Activated CD8-positive, alpha-beta memory T cell treated with anti-CD3 and anti-CD28 coated beads, Interleukin-2, amount 50 U/mL, for 4 hours (primary cell): ENCODE measurements at places on chromosomes 5 and 9.

DNA sequence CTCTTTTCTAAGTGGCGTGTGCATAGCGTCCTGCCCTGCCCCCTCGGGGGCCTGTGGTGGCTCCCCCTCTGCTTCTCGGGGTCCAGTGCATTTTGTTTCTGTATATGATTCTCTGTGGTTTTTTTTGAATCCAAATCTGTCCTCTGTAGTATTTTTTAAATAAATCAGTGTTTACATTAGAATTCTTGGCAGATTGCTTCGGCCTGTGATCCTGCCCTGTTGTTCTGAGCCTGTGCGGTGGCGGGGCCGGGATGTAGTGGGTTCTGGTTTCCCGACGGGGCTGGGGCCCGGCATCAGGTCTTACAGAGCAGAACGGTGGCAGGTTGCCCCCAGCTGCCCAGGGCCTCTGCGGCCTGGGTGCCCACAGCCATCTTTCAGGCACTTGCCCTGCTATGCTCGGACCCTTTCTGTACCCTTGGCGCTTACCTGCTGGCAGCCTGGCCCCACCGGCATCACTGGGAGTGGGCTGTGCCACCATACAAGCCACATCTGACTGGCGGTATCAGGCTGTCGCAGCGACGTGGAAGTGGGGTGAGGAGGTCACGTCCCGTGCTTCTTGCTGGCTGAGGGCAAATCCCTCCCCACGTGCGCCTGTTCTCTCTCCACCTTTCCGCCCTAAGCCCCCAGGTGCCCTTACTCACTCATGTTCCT is 9.0 kb downstream of the QRFP start:
- DNase-seq, result no peak

GRCh38 chr5:14861123-14861765 is 10.3 kb downstream of the ANKH start:
- no peak for DNase-seq

- DNase-seq, result no peak
These were observed 85.1 kb downstream of the FBXL7 start for GRCh38 chr5:15585128-15585527.

- no peak for DNase-seq
These were observed 2293.3 kb upstream of the C9orf72 start for GRCh38 chr9:29866556-29866955.

GRCh38 chr5:55633574-55634208 is 78.4 kb downstream of the SLC38A9 start:
- no peak for DNase-seq

GRCh38 chr5:159186319-159186718 is 23.0 kb downstream of the RNF145 start:
- no peak for DNase-seq

DNA sequence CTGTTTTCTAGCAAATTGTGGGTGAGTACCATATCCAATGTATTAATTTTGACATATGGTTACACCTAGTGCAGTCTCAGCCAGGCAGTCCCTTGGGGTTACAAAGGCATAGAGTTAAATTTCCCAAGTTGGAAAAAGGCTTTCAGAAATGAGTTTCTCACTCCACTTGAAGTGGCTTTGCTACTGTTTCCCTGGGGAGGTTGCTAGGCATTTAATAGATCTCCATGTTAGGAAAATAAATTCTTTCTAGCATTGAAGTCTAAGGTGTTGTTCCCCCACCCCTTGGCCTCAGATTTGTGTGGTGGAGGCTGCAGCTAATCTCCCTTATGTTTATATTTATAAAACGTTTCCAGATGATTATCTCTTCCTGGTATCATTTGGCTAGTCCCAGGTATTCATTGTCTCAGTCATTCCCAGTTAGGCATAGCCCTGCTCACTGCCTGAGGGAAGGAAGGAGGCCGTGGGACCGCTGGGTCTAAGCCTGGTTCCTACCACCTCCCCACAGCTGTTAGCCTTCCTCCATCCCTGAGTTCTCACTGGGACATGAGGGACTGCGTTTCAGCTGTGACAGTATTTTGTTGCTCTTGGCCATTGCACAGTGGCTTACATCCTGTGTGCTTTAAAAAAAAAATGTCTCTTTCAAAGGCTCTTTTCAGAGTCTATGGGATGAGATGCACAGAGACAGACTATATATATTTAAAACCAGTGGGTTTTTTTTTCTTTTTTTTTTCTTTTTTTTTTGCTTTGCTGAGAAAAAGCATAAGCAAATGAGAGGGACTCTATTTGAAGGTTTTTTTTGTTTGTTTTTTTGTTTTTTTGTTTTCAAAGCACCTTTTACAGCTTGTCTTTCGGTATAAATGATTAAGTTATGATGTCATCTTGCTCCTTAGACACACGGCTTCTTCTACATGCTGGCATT is 121.5 kb downstream of the MAST4 start:
- DNase-seq, result no peak

- DNase-seq, result no peak
These were observed 196.3 kb downstream of the ATP10B start for GRCh38 chr5:160655717-160656116.

DNA sequence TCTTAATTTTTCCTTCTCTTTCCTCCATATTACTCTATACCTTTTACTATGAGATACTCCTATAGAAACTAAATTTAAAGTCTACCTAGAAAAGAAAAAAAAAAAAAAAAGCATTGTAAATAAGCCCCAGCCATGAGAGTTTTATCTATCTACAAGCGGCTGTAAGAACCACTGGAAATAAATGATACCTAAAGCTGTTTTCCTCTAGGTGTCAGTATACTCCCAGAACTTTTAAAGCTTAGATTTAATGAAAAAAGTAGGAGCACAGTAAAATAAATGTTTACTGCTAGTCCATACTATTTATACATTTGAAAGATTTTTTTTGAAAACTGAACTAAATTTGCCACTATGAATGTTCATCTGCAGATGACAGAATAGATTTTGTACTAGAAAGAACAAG is 26.2 kb downstream of the TYRP1 start:
- DNase-seq, result no peak

GRCh38 chr5:112412346-112412745 is 6.7 kb downstream of the EPB41L4A start:
- DNase-seq, result no peak
